Activated naive CD4-positive, alpha-beta T cell (primary cell): ENCODE measurements at places on chromosomes 16 and 17.

DNA sequence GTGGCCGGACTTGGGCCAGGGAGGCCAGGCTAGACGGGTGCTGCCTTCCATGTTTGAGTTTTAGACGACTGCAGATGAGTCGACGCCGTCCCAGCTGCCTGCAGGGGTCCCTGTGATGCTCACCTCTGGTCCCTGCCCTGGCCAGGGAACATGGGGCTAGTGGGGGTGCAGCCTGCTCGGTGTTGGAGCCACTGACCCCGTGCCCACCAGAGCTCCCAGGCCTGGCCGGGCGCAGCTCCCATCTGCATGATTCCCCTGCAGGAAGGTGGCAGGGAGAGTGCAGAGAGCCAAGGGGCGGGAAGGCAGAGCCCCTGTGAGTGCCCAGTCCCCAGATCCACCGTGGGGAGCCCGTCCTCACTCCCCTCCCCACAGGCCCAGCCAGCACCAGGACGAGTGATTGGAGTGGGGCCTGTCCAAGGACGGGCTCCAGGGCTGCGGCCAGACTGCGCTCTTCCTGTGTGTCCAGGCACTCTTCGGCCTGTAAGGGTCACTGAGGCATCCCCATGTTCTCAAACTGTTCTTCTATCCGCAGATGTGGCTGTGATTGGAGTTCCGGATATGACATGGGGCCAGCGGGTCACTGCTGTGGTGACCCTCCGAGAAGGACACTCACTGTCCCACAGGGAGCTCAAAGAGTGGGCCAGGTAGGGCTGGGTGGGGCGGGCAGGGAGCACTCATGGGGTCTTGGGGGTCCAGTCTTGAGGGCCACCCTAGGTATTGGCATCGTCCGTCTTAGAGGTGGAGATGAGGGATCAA is 26.0 kb upstream of the CDH15 start:
- DNase-seq: no peak

- no peak for DNase-seq
Measured at GRCh38 chr17:16023881-16024280, 24.3 kb downstream of the TTC19 start.

DNA sequence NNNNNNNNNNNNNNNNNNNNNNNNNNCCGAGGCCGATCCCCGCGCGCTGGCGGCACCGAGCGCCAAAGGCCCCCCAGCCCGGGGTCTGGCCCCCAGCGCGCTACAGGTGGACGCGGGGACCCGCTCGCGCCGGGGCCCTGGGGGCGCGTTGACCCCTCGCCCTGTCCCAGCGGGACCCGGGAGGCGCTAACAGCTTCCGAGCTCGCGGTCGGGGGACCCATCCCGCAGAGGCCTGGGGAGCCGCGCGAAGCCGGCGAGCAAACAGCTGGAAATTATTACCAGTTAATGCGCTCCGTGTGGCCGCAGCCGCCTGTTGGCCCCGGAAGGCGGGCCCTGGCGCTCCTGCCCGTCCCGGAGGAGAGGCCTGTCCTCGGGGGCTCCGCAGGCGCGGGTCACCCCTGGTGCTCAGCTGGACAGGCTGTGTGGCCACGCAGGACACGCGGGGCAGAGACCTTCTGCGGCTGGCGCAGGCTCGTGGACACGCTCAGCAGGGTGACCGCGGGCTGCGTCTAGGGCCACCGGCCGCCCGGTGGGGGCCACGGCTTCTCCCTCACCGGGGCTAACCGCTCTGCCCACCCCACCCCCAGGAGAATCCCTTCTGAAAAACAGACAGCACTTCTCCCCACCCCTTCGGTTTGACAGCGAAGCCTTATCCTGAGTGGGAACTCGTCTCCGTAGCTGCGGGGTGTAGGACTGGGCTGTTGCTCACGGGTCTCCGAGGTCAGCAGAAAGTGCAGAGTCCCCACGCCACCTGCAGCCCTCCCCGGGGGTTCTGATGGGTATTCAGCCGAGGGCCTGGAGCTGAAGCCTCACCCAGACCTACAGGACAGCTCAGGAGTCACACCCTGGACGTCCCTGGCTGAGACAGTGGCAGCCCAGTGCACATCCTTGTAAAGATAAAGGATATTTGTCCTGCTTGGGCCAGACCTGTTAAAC is 138.7 kb upstream of the RPH3AL start:
- DNase-seq: no peak

DNA sequence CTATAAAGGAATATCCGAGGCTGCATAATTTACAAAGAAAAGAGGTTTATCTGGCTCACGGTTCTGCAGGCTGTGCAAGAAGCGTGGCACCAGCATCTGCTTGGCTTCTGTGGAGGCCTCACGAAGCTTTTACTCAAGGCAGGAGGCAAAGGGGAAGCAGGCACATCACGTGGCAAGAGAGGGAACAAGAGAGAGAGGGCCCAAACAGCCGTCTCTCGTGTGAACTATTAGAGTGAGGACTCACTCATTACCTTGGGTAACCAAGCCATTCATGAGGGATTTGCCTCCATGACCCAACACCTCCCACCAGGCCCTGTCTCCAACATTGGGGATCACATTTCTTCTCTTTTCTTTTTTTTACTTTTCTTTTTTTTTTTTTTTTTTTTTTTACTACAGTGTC is 7.5 kb upstream of the ALKBH5 start:
- DNase-seq: no peak

DNA sequence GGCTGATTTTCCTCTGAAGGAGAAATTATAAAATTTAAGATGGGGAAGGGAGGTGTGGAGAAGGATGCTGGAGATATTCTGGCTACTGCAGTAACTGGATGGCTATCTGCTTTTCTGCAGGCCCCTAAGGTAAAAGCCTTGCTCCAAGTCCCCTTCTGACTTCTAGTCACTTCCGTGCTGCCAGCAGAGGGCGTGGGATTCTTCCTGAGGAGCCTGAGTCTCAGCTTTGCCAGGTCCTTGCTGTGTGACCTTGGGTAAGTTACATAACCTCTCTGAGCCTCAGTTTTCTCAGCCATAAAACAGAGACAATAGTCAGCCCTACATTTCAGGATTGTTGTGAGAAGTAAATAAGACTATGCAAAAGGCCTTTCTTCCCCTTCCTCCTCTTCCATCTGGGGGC is 24.3 kb upstream of the TMEM220 start:
- DNase-seq: no peak

DNA sequence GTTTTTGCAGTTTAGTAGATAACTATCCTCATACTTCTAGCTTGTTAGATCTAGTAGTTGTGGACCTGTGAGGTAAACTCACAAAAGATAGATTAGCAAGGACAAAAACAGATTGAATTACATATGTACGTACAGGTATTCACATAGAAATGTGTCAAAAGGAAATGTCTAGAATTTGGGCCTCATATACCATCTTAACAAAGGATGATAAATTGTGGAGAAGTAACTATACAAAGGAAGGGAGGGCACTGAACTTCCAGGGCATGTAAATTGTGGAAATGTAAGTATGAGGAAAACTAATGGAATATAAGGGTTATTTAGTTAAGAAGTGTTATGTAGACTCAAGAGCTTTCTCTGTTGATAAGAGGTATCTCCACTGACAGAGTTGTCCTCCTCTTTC is 477.3 kb downstream of the KCNJ2 start:
- DNase-seq: no peak

DNA sequence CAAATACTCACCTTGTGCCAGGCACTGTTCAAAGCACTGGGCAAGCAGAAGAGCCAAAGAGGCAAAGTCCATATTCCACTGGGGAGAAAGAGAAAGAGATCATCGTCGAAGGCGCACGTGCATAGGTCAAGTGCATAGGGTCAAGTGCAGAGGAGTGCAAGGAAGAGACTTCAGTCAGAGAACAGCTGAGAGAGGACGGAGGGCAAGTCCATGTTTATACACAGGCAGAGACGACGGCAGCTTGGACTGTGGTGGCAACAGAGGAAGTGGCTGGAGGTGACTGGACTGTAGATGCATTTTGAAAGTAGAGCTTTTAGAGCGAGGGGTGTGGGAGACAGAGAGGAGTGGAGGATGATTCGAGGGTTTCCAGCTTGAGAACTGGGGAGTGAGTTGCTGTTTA is 74.7 kb upstream of the SDK2 start:
- DNase-seq: no peak

DNA sequence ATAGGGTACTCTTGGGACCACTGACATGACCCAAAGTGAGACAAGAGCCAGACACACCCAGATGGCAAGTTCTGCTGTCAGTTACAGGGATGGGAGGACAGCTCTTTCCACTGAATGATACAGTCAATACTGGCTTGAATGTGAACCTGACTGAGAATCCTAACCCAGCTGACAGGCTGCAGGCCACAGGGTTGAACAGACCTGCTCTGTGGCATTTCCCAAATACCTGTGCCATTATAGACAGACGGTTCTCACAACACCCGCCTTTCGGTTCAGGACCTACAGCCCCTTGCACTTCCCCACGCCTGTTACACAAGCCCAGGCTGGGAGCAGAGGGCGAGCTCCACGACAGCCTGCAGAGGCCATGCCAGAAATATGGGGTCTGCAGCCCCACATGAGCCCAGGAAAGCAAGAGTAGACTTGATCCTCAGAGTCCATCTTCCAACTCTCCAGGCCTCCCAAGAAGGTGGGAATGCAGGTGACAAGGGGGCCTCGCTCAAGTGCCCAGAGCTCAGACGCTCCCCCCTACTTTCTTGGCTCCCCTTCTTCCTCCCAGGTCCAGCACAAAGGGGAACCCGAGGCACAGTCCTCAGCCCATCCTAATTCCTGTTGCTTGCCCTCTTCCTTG is 314.3 kb downstream of the SOX9 start:
- DNase-seq: no peak

DNA sequence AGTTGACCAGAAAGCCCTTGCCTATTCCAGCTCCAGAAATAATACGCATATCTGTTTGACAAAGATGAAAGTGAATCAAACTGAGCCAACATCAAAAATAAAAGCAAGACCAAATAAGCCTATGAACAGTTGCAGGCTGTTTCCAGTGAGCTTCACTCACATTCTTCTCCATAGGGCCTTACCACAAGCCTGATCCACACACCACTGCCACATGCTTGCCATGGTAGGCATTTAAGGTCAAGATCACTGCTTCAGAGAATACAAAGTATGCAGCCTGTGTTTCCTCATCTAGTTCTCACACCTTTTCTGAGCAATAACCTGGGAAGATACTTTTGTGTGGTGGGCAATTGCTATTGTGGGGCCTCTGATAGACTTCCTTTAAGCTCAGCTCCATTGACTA is 1060.2 kb downstream of the CDH11 start:
- DNase-seq: no peak

GRCh38 chr16:7338826-7339225 is 6.2 kb downstream of the RBFOX1 start:
- no peak for DNase-seq

DNA sequence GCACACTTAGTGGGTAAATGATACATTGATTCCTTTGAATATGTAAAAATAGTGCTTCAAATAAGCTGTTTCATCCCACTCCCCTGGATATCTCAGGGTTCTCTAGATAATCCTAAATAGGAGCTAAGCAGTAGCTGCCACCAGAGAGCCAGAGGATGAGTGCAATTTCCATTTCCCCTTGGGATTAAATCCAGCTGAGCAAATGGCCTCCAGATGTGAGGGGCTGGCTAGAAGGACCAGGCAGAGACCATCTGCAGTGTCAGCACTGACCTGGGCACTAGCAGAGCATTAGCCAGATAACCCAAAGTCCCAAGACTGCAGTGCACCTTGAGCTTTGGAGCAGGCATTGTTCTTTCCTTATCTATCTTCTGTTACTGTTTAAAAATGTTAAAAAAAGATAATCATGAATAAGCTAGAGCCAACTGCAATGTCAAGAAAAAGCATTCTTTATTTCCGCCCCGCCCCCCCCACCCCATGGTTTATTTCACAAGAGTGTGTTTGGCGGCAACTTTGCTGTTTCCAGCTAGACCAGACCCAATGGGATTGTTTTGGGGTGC is 19.5 kb downstream of the GPR179 start:
- DNase-seq: no peak

DNA sequence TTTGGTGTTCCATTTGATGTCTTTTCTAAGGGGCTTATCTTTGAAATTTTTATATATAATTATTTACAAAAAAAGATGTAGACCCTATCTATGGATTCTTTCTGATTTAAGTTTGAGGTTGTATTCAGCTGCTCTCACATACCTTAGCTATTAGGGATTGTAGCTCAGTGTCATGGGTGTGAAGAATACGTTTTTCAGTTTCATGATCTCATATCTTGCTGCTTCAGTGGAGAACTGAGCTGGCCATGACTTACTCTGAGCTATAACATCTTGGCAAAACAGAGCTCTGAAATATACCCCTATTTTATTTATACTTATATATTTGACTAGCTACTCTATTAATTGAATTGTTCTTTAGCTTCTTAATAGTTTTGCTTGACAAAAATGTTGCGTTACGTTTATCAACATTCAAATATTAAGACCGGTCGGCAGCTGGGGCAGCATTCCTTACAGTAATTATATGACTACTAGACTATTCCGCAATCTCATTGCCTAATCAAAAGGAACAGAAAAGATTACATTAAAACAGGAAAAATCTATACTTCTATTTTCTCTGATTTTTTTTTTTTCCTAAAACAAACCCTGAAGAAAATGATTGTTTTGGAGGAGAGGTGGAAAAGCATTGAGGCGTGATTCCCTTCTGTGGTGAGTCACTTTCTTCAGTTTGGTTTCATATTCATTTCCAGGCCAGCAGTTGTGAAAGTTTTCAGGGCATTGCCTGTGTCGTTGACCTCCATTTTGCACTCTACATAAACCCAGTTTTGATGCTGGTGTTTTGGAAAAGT is 24.1 kb upstream of the KRT24 start:
- no peak for DNase-seq

GRCh38 chr16:11011326-11011725 is 67.0 kb downstream of the CLEC16A start:
- no peak for DNase-seq

DNA sequence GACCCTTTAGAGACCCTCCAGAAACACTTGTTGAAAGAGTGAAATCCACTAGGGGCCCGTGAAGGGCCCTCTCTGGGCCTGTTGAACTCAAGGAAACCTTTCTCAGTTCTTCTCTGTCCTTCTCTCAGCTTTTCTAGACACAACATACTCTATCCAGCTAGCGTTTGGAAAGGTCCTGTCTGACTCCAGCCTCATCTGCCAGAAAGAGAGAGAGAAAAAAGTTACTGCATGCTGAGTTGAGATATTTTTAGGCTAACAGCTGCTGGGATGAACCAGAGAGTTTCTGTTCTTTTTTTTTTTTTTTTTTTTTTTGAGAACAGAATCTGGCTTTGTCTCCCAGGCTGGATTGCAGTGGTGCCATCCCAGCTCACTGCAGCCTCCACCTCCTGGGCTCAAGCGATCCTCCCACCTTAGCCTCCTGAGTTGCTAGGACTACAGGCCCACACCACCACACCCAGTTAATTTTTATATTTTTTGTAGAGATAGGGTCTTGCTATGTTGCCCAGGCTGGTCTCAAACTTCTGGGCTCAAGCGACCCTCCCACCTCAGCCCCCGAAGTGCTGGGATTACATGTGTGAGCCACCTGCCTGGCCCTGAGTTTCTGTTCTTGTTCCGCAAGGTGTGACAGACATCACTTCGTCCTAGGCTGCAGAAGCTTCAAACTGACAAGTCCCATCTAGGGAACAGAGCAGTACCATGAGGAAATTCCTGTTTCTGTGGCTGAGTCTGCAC is 14.9 kb upstream of the TEX2 start:
- DNase-seq: no peak
